ENCODE measurements at places on chromosomes 2 and 18.

- no peak for DNase-seq
Observed at GRCh38 chr2:27412419-27413152, 3.2 kb upstream of the PPM1G start.

GRCh38 chr2:118460425-118460824 lies 372.2 kb downstream of the INSIG2 start:
- DNase-seq, result no peak

GRCh38 chr2:226583715-226584114 lies 215.9 kb downstream of the IRS1 start:
- no peak for DNase-seq

GRCh38 chr2:104405623-104406022 lies 448.3 kb upstream of the POU3F3 start:
- DNase-seq, result no peak

GRCh38 chr2:75099521-75099922 lies 99.8 kb downstream of the TACR1 start:
- no peak for DNase-seq

DNA sequence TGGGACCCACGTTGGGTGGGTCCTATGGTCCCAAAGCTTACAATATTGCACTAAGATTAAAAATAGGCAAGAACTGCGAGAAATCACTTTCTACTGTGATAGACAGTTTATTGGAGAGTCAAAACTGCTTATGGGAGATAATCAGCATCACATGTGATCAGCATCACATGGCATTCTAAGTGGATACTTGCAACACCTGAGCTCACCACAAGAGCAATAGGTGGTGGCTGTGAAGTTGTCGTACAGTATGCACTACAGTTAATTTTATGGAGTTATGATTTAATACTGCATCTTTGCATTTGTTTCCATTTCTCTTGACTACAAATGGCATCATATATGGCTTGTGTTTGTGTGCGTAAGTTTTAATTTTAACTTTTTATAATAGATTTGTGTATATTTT lies 11.6 kb downstream of the PNO1 start:
- DNase-seq, result no peak

GRCh38 chr2:20452551-20452950 lies 5.7 kb downstream of the RHOB start:
- DNase-seq, result no peak

GRCh38 chr2:145653553-145653952 lies 1133.6 kb upstream of the ZEB2 start:
- DNase-seq, result no peak

GRCh38 chr2:56183643-56184499 lies at the start of gene CCDC85A:
Gene CCDC85A, plus strand, starts transcription at chr2:56183990. Its CDS starts 635 bp downstream, at chr2:56184625.
- DNase-seq, result no peak

DNA sequence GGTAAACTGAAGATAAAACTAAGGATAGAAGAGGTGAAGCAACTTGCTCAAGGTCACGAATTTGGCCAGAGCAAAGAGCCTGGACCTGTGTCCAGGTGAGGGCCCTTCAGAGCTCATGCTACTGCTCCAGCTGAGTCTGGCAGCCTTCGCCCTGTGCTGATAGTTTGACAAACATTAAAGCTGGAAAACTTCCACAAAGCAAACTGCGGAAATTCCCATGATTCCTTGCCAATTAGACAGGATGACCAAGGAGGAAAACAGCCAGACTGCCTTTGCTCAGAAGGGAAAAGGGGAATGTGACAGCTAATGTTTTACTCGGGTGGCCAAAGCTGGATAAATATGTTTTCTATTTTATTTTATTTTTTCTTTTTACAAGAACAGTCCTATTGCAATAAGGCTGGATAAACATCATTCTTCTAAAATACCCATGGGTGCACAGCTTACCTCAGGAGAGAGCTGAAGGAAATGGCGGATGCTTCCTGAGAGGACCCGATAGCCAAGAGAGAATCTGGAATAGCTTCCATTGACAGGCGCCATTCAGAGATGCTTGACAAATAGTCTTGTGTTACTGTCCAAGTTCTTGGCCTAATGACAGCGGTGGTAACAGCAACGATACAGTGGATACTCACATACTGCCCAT lies 5.3 kb upstream of the CTAGE1 start:
- no peak for DNase-seq

DNA sequence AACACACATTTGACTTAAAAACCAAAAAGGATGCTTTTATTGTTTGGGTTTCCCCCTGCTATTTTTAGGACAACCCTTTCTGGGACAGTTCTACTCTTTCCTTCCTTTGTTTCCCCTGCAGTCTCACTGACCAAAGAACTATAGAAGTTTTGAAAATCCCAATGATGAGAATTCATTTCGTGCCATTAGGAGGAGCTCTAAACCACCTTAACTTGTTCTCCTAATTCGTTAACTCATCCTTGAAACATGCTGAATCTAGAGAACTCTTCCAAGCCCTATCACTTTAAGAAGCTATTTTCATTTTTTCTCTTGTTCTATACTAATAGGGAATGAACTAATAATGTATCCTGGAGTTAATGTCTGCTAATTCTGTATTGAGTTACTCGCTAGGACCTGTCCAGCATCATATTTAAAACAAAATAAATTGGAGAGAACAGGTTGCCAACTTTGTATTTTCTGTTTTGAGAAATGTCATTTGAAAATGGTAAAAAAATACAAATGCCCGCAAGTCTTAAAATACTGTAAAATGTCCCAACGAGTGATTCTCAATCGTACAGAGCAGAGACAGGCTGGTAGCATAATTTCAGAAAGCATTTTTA lies 62.9 kb downstream of the AFTPH start:
- no peak for DNase-seq

DNA sequence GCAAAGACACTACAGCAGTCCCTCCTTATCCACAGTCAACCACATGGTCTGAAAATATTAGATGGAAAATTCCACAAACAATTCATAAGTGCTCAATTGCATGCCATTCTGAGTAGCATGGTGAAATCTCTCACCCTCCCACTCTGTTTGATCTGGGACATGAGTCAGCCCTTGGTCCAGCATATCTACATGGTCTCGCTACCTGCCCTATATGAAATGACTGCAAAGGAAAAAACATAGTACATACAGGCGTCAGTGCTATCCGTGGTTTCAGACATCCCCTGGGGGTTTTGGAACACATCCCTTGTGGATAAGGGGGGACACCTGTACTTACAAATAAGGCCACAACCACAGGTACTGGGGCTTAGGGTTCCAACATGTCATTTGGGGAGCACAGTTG lies 73.7 kb downstream of the CABLES1 start:
- DNase-seq, result no peak

- no peak for DNase-seq
Observed at GRCh38 chr2:72630767-72631166, 195.1 kb downstream of the EXOC6B start.

- no peak for DNase-seq
Observed at GRCh38 chr2:103138123-103138901, 376.5 kb downstream of the TMEM182 start.

DNA sequence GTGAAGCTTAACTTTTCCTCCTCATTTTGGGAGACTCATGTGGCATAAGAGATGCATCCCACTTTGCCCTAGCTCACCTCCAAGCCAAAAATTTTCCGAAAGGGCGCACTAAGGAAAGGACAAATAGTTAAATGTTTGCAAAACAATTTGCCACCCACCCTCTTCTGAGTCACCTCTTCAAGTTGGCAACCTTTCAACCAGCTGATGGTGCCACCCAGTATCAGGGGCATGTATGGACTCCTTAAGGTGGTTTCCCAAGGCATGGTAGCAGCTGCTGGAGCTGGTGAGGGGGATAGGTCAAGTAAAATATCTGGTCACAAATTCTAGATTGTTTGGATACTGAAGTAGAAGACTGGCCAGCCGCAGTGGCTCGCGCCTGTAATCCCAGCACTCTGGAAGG lies 17.2 kb upstream of the ITGAV start:
- no peak for DNase-seq

- DNase-seq, result peak; percentile 31
Observed at GRCh38 chr2:101823347-101823791, 125.9 kb downstream of the MAP4K4 start.

GRCh38 chr2:13745330-13745729 lies 887.2 kb upstream of the LRATD1 start:
- DNase-seq, result no peak

DNA sequence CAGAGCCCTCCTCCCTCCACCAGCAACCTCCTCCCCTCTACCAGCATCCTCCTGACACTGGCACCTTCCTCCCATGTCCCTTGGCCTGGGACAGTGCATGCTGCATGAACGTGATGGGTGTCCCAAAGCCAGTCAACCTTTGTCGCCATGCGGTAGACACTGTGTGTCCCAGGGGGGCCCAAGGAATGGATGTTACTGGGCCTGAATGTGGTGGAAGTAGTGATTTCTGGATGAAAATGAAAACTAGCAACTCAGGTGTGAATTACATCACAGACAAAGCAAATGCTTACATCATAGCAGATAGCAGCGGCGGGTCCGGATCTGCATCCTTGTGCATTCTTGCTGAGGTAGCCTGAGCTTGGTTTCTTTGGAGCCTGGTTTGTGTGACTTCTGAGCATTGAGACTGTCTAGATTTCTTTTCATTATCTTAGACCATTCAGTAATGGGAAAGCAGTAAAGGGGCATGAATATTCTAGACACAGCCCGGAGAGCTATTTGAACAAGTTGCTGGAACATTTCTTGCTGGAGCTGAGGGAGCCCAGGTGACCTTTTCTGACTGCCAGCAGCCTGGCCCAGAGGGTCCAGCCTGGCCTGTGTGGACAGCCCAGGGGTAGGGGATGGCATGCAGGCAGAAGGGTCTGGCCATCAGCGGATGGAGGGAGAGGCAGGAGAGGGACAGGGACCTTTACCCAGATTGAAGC lies 100.4 kb downstream of the FAM210A start:
- no peak for DNase-seq

GRCh38 chr2:101521487-101521886 lies 46.6 kb upstream of the RFX8 start:
- no peak for DNase-seq

DNA sequence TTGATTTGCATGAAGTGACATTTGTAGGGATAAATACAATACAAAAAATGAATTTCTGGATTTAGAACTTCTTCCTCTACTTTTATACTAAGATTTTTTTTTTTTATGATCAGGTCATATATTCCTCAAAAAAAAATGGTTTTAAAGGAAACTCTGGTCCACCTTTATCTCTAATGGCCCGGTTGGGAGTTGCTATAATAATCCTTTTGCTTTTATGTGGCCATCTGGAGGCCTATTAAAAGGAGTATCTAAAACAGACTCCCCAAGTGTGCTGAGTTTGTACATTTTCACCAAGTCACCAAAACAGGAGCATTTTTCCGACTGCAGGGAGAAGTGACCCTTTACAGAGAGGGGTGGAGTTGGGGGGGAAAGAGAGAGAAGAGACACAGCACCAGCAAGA lies 329.2 kb upstream of the FIGN start:
- no peak for DNase-seq

- DNase-seq, result no peak
Observed at GRCh38 chr2:54077088-54077900, 38.1 kb upstream of the ACYP2 start.

- DNase-seq, result no peak
Observed at GRCh38 chr2:6945087-6945813, 28.0 kb downstream of the RNF144A start.

- no peak for DNase-seq
Observed at GRCh38 chr2:535222-535621, 142.0 kb downstream of the TMEM18 start.

DNA sequence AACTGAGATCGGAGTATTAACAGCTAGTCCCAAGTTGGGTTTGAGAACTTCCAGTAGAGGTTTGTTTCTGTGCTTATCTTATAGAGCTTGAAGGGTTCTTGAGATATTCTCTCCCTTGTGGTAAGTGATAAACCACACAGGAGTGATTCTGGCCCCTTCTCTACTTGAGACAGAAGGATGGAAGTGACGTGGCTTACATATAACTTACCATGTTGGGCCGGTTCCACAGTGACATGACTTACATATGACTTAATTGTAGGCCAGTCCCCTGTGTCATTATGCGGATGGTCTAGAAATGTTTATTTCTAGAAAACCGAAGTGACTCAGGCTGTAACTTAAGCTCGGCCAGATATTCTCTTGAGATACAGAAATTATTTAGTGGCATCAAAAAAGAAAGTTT lies 62.7 kb downstream of the TRAPPC12 start:
- no peak for DNase-seq

GRCh38 chr2:105239924-105240323 lies 1.6 kb upstream of the GPR45 start:
- no peak for DNase-seq

GRCh38 chr2:205752924-205753323 lies 70.6 kb downstream of the NRP2 start:
- DNase-seq, result no peak

- no peak for DNase-seq
Observed at GRCh38 chr2:235170536-235171521, 219.0 kb downstream of the SH3BP4 start.

GRCh38 chr2:106575955-106576354 lies 88.8 kb downstream of the CD8B2 start:
- no peak for DNase-seq

DNA sequence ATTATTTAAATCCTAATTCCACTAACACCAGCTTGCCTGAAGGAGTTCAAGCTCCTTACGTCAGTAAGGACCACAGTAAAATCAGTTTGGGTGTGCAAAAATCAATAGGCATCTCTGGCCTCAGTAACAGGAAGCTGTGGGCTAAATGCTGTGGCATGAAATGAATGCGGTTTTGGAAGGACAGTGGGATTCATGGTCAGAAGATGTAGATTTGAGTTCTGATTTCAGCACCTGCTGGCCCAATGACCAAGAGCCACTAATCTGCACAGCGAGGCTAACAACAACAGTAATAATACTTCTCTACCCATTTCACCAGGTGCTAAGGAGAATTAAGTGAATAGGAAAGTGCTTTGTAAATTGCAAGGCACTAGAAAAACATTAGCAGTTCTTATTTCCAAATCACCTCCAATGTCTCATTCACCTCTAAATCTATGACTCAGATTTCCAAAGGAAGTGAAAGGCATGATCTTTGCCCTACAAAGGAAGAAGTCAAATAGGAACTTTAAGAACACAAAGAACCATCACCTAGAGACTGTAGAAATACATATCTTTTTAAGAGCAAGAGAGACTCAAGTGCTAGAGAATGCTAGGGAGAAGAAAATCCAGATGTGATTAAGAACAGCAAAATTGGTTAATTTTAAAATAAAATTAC lies 172.6 kb downstream of the ANKRD44 start:
- no peak for DNase-seq
